ENCODE measurements at places on chromosomes 3 and 15. TPM values are rescaled to one million over a fixed set of nuclear protein-coding genes. Genes with fewer than 3 reads are reported as not detected.

Gene STXBP5L
- 2.7 TPM for total RNA-seq

Gene NUSAP1
- 4.5 TPM for total RNA-seq

Gene CFAP20DC
- total RNA-seq: 2.7 TPM

Gene CEMIP
- 3.9 TPM for total RNA-seq

Gene CHRNA7
- not detected for total RNA-seq

Gene CHL1
- total RNA-seq: not detected

Gene NEK4
- 27.4 TPM for total RNA-seq

Gene CAMKV
- total RNA-seq: not detected

Gene SAMD7
- not detected for total RNA-seq

Gene EFHB
- 0.42 TPM for total RNA-seq

Gene MLF1
- 13.7 TPM for total RNA-seq

Gene NIPA2
- total RNA-seq: 90.9 TPM

Gene ZMYND10
- 0.88 TPM for total RNA-seq

Gene OR5K2
- not detected for total RNA-seq

Gene ROPN1
- not detected for total RNA-seq

Gene IL20RB
- total RNA-seq: 0.59 TPM

Gene GFM1
- 44.5 TPM for total RNA-seq

Gene HES1
- 3.7 TPM for total RNA-seq

Gene CPLX3
- total RNA-seq: not detected

Gene IL17RE
- 0.23 TPM for total RNA-seq

Gene CHCHD6
- 14.0 TPM for total RNA-seq

Gene UBL7
- 24.9 TPM for total RNA-seq

Gene PYGO1
- 10.4 TPM for total RNA-seq

Gene TSPAN3
- 269 TPM for total RNA-seq

Gene IL5RA
- not detected for total RNA-seq
